ENCODE measurements at places on chromosomes 4 and X.

GRCh38 chrX:141924293-141924692 lies 20.6 kb downstream of the MAGEC1 start:
- no peak for DNase-seq

DNA sequence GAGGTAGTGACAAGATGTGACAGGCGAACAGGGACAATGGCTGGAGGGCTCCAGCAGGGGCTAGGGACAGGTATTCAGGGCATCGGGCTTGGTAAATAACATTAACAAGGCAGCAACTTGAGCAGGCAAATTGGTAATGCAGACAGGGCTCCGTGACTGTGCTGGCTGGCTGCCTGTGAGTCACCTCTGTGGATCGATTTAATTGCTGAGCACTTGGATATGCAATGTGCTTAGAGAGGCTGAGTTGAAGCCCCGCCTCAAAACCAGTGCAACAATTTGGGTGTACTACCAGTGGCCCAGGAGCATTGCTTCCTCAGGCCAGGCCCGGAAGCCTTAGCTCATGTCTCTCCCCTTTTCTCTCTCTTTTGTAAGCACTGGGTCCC lies 19.5 kb downstream of the CNGA2 start:
- DNase-seq, result peak; percentile 55

DNA sequence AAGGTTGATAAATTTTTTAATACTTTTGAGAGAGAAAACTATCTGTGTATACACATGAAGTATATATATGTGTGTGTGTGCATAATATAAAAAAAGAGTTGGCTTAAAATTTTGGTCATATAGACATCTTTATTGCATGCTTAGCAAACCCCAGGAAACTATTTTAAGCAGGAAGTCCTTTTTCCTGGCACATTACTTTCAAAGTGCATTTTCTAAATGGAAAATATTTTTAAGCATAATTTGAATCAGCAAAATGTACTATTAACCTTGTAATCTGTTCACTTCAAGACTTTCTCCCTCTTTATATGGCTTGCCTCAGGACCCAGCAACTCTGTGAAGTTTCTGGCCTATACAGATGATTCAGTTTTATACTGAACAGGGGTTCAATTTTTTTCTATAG lies 106.3 kb downstream of the CDS1 start:
- DNase-seq, result no peak

DNA sequence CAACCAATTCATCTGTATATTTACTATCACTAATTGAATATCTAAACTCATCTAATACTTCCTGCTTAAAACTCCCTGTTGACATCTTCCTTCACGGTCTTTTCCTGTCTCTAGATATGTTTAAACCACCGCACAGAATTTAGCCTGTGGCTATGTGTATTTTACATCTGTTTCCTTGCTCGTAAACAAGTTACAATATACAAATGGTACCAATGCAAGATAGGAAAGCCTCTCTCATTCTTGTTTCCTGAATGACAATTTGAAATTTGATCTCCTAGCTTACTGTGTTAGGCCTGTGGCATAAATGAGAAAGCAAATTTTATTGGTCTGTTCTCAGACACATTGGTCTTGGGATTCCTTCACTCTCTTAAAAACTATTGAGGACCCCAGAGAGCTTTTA lies 89.7 kb upstream of the PCDH7 start:
- no peak for DNase-seq

- DNase-seq, result no peak
Observed at GRCh38 chr4:966266-967112, 6.9 kb downstream of the DGKQ start.

DNA sequence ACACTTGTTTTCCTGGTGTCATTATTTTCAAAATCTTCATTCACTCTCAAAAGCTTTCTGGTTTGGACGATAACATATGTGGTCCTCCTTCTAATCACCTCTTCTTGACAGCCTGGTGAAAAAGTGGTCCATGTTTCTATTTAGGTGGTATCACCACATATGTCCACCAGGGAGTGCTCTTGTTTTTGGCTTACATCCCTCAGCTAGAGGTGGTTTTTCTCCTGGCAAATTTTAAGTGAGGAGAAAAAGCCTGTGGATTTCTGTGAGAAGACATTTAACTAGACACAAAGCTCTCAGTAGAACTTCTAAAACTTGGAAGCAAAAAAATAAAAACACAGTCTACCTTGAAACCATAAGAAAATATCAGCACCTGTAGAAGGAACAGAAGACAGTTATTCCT lies 58.0 kb upstream of the FRMPD4 start:
- DNase-seq, result peak; percentile 16
